Left ventricle myocardium inferior (tissue), 1 donor: ENCODE measurements at places on chromosomes 4 and X. TPM values are rescaled to one million over a fixed set of nuclear protein-coding genes. Genes with fewer than 3 reads are reported as not detected.
A peak's percentile ranks its signal among the peaks of the same experiment; 100 is the strongest.

The VCX3B gene
- total RNA-seq = not detected

The PRRG3 gene
- 2.7 TPM for total RNA-seq

The CT45A1 gene
- total RNA-seq = not detected

DNA sequence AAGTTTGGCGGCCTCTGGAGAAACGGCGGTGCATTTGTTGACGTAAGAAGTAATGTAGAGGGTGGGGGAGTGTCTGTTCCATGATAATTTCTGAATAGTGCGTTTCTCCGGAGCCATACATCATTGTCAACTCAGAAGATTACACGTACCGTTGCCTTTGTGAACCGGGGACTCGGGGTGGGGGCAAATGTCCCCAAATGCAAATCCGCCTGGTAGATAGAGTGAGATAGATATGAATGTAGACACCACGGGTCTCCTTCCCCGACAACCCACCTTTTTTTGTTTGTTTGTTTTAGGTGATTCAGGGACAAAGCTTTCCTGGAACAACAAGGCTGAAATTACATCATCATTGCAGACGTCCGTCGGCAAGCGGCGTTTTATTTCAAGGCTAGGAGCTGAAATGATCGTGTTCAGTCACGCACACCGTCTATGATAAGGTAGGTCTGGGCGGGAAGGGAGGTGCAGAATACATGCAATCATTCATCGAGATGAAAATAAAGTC is 96.0 kb upstream of the PPP2R3B start:
- H3K4me3 ChIP-seq = no peak overlapping the region
- H3K36me3 ChIP-seq = no peaks in the 10 kb centered on the region
- DNase-seq = no peak
- peaks cover 7% of the 10 kb centered on the region for H3K27me3 ChIP-seq
- H3K27ac ChIP-seq = no peak overlapping the region

DNA sequence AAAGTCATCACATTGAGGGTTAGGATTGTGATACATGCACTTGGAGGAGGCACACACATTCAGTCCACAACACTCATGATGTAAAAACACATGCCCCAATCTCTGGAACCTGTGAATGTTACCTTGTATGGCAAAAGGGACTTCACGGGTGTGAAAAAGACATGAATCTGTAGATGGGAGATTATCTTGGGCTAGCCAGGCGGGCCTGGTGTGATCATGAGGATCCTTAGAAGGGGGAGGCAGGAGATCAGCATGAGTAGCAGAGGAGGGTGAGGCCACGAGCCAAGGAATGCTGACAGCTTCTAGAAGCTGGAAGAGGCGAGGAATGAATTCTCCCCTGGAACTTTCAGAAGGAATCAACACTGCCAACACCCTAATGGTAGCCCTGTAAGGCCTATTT is 77.5 kb upstream of the ENPP6 start:
- no peak for DNase-seq
- H3K4me3 ChIP-seq = no peak overlapping the region
- no peaks in the 10 kb centered on the region for H3K36me3 ChIP-seq
- no peak overlapping the region for H3K27ac ChIP-seq
- H3K4me1 ChIP-seq = peaks cover 5% of the 10 kb centered on the region

DNA sequence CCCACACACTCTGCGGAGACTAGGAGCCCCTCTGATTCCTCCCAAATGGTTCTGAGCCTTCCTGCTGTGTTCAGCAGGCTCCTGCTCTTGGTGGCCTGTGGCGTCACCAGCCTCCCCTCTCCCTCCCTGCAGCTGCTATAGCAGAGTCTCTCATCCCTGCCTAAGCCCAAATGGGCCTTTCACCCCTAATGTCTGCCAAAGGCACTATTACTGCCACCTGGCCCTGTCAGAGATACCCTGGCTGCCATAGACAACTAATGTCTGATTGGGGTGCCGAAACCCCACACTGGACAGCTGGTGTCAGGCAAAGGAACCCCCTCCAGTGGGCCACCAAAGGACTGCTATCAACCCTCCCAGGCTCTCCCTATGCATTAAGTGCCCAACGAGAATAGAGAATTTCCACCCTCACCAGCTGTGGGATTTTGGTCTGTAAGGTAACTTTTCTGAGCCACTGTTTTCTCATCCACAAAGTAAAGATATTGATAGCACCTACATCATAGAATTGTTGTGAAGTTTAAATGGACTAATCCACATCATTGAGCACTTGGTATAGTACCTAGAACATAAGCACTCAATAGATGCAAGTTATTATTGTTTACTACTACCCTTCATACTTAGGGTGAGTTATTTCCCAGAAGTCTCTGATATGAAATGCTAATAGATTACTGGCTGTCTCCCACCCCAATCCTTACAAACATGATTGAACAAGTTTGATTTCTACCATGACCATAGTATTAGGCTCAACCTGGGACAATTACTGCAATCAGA is 421.3 kb downstream of the MID1IP1 start:
- no peaks in the 10 kb centered on the region for H3K4me1 ChIP-seq
- no peaks in the 10 kb centered on the region for H3K36me3 ChIP-seq
- DNase-seq = no peak
- no peak overlapping the region for H3K27ac ChIP-seq

DNA sequence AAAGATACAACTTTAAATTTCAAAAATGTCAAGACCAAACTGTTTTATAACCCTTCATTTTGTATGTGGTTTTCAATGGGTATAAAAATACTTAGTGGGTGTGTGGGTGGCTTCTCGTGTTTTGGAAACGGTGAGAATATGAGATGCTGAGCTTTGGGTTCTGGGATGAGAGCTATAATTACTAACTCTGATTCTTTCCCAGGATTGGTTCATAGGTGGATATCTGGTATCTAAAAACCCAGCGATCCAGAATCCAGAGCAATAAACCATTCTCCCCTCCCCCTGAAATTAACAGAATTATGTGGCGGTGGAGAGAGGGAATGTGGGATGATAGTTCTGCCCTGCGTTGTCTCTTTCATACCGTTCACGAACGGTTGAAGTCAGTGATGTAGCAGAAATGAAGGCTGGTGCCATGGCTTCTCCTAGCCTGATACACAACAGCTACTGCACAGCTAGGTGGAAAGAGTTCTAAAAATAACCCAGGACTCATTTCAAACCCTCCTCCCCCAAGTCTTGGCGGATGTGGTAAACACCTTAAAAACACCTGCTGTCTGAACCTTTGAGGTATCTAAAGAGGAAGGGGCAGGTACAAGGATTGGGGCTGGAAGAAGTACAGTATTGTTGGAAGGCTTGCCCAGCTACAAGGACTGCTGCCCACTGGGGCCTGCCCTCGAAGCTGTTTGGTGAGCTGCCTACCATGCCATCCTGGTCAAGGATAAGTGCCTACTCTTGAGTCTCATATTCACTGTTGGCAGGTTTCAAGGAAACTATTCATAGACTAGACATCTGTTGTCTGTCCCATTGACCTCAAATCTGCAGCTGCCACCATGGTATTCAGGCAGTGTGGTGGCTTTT is 44.5 kb downstream of the SEPTIN11 start:
- H3K27ac ChIP-seq = peak overlapping the region; percentile 22
- no peak for DNase-seq
- peaks cover 9% of the 10 kb centered on the region for H3K27me3 ChIP-seq
- H3K4me3 ChIP-seq = no peak overlapping the region
- H3K4me1 ChIP-seq = peaks cover 34% of the 10 kb centered on the region

DNA sequence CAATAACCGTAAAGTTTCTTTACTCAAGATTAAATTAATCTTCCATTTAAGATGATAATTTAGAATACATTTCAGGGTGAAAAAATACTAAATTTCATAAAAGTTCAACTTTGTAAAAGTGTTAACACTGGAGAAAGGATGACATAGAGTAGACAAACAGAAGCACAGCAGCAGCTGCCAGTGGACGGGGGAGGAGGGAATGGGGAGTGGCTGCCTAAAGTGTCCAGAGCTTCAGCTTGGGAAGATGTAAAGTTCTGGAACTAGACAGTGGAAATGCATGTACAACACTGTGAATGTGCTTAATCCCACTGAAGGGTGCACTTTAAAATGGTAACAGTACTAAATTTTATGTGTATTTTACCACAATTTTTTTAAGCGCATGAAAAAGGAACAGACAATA is 39.9 kb downstream of the RELL1 start:
- no peak overlapping the region for H3K4me3 ChIP-seq
- no peaks in the 10 kb centered on the region for H3K27me3 ChIP-seq
- peaks cover 49% of the 10 kb centered on the region for H3K4me1 ChIP-seq
- no peak for DNase-seq

DNA sequence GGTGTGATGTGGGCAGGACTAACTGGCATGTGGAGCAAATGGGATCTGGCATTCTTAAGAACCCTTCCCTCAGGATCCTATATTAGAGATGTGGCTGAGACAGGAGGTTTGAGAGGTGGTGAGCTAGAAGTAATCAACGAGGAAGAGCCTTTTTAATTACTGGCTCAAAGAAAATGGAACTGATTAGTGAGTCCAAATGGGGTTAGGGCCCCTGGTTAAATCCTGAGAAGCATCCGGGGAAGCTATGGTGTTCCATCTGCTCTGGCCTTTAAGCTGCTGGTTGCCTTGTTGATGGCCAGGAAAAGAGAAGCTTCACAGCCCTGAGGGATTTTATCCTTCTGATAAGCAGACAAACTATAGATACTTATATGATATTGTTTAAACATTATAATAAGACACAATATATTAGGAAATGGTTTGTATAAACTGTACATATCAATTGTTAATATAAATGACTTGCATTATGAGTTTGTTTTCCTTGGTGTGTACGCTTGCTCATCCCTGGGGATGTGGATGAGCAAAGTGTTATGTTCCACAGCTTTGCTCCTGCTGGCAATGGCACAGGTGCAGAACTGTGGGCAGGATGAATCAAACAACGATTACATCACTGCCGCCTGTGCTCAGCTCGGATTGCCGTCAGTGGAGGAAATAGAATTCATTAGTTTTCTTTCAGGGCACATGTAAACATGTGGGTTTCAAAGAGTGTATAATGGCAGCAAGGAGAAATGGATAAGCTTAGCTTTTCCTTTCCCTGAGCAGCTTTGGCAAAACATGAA is 328.6 kb upstream of the ARX start:
- no peak for DNase-seq
- no peaks in the 10 kb centered on the region for H3K36me3 ChIP-seq
- no peaks in the 10 kb centered on the region for H3K27me3 ChIP-seq
- H3K4me3 ChIP-seq = no peak overlapping the region
- no peak overlapping the region for H3K27ac ChIP-seq
- H3K4me1 ChIP-seq = no peaks in the 10 kb centered on the region

DNA sequence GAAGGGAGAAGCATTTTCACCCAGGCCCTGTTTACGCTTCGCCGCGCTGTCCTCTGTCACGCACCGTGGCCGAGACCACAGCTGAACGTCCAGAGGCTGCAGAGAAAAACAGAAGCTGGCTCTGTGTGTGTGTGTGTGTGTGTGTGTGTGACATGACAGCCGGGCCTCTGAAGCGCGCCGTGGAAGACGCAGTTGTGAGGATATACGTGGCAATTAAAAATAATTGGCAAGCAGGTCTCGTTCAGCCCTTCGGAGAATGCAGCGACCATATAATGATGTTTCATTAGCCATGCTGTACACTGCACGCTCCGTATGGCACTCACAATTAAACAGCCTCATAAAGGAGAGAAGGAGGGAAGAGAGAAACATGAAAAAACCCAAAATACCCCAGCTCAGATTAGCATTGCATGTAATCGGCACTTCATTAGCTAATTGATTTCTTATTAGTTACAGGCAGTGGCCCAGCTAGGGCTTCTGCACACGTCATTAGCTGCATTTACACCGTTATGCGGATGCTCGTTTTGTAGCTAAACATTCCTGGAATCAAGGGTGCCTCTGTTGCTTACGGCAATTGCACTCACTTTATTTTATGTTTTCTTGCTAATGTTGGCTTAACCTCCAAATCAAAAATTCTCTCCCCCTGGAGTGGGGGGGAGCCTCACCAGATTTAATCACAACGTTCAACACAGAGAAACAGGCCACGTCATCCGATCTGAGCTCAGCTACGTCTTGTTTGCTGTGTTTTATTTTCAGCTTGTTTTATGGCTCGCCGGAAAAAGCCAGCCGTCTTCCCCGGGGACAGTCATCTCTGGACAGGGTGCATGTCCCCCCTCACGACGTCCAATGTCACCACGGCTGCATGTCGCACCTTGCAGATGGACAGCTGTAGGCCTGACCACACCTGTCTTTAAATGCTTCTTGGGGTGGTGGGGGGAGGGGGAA is 74.6 kb upstream of the SHOX start:
- H3K4me3 ChIP-seq = no peak overlapping the region
- H3K27me3 ChIP-seq = no peaks in the 10 kb centered on the region
- no peak for DNase-seq
- H3K4me1 ChIP-seq = no peaks in the 10 kb centered on the region
- H3K27ac ChIP-seq = no peak overlapping the region

- H3K4me3 ChIP-seq = peak overlapping the region; percentile 54
- no peaks in the 10 kb centered on the region for H3K36me3 ChIP-seq
- peaks cover 60% of the 10 kb centered on the region for H3K4me1 ChIP-seq
- peak overlapping the region; percentile 80 for H3K27ac ChIP-seq
- no peaks in the 10 kb centered on the region for H3K27me3 ChIP-seq
Measured at GRCh38 chr4:48654015-48654664, 125.9 kb downstream of the FRYL start.

DNA sequence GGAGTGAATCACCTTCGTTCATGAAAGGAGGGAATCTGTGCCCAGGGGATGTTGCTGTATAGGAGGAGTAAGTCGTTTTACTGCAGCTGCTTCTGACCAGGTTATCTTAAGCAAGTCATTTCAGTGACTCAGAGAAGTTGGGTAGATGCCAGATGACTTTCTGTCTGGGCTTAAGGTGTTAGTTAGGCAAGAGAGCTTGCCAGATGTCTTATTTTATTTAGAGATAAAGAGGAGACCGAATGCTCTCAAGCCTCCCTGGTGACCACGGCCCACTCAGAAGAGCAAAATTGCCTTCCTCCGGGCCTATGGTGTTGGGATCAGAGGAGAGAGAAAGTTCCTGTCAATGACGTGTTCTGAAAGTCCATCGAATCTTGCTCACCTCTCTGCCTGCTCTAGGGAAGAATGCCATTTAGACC is 16.3 kb upstream of the ZNF827 start:
- H3K36me3 ChIP-seq = no peaks in the 10 kb centered on the region
- no peaks in the 10 kb centered on the region for H3K27me3 ChIP-seq
- no peak for DNase-seq
- H3K27ac ChIP-seq = no peak overlapping the region
- H3K4me3 ChIP-seq = no peak overlapping the region

DNA sequence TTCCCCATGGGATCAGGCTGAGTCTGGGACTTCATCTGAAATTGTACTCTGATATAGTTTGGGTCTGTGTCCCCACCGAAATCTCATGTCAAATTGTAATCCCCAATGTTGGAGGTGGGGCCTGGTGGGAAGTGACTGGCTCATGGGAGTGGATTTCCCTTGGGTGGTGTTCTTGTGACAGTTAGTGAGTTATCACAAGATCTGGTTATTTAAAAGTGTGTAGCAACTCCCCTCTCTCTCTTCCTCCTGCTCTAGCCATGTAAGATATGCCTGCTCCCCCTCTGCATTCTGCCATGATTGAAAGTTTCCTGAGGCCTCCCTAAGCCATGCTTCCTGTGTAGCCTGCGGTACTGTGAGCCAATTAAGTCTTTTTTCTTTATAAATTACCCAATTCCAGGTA is 61.0 kb downstream of the RASGEF1B start:
- H3K27me3 ChIP-seq = no peaks in the 10 kb centered on the region
- no peak overlapping the region for H3K4me3 ChIP-seq
- H3K36me3 ChIP-seq = no peaks in the 10 kb centered on the region
- no peak overlapping the region for H3K27ac ChIP-seq
